ENCODE measurements at places on chromosomes 6 and 20.

- no peak for DNase-seq
These were observed 315.4 kb upstream of the SASH1 start for GRCh38 chr6:148027201-148027600.

DNA sequence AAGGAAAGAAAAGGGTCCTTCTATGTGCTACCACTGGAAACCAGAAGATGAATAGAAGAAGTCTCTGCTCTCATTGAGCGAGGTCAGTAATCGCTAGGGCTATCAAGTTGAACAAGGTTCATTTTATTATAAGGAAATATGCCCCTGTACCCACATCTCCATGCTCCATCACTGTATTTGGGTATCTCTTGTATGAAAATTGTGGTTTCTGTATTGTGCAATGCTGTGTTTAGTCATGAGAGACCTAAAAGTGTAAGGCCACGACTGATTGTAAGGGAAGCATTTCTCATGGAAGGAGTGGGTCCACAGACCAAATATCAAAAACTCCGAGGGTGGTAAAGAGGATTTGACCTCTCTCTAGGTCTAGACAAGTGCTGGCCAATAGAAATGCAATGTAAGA lies 3.6 kb upstream of the HS3ST5 start:
- DNase-seq = no peak

GRCh38 chr6:167574431-167575151 lies 249.7 kb downstream of the TTLL2 start:
- no peak for DNase-seq

DNA sequence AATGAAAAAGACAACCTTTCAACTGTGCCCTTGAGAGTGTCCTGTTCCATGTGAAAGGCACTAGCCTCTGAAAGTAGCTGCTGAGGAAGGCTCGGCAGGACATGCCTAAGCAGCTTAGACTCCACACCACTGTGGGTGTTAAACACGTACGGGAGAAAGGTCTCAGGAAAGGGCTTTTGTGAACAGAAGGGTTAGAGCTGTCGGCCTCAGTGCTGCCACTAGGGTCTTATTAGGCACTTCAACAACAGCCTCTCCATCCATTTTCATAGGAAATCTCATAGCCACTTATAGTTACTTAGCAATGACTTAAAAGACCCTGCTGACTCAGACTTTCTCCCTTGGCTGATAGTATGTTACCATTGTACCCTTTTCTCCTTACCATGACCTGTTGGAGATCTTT lies 662.8 kb downstream of the TBC1D32 start:
- no peak for DNase-seq

- DNase-seq = no peak
These were observed 286.6 kb downstream of the TENT5A start for GRCh38 chr6:81465859-81466258.

GRCh38 chr20:31866221-31866620 lies 4.1 kb downstream of the DUSP15 start:
- no peak for DNase-seq

- DNase-seq = no peak
These were observed 29.4 kb downstream of the SIM1 start for GRCh38 chr6:100435299-100435698.

DNA sequence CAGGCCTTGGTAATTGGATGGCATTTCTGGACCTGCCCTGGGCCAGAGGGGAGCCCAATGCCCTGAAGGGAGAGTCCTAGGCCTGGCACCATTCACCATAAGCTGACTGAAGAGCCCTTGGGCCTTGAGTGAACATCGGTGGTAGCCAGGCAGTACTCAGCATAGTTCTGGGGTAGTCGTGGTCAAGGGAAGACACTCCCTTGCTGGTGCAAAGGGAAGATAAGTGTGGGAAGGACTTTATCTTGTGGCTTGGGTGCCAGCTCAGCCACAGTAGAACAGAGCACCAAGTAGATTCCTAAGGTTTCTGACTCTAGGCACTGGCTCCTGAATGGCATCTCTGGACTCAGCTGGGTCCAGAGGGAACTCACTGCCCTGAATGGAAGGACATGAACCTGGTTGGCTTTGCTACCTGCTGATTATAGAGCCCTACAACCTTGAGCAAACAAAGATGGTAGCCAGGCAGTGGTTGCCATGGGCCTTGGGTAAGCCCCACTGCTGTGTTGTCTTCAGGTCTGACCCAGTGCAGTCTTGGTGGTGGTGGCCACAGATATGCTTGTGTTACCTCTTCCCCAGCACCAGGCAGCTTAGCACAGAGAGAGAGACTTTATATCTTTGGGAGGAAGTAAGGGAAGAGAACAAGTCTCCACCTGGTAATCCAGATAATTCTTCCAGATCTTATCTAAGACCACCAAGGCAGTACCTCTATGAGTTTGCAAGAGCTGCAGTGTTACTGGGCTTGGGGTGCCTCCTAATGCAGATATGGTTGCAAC lies 83.5 kb downstream of the PRDM13 start:
- no peak for DNase-seq

DNA sequence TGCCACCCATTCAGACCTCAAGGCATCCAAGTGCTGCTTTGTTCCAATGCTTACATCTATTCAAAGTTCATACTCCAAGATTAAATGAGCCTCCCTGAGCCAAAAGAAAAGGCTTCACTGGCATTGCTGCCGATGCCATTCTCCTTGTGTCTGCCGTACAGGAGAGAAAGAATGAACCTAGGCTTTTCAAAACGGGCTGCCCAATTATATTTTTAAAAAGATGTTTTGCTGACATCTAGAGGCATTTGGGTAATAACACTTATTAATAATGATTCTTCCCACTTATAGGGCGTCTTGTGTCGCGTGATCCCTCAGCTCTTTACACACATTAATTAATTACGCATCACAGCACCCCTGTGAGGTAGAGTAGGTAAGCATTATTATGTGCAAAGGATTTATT lies 545.6 kb downstream of the PKHD1 start:
- no peak for DNase-seq

DNA sequence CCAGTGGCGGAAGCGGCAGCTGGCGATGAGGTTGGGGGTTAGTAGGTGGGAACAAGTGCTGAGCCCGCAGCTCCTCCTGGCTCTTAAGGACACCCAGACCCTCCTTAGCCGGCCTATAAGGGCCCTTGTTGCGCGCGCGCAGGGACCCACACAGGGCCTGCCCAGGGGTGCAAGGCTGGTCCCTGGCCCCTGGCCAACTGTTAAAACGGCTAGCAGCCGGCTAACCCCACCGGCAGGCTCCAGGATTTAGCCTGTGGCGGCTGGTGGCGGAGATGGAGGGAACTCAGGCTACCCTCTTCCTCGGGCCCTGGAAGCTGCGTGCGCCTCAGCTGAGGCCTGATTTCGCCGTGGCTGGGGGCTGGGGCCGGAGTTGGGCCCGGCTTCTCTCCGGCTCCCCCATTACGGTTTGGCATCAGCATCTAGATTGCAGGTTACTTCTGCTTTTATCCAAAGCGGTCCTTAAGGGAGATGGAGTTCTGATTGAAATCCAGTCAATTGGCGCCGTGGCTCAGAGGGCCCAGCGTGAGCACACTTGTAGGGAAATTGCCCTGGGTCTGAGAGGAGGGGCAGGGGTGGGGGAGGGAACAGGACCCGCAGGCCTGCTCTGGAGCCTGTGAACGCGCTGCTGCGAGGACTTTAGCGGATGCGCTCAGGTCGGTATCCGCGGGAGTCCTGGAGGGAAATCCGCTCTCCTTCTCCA lies 36.9 kb upstream of the CCDC167 start:
- DNase-seq = no peak

DNA sequence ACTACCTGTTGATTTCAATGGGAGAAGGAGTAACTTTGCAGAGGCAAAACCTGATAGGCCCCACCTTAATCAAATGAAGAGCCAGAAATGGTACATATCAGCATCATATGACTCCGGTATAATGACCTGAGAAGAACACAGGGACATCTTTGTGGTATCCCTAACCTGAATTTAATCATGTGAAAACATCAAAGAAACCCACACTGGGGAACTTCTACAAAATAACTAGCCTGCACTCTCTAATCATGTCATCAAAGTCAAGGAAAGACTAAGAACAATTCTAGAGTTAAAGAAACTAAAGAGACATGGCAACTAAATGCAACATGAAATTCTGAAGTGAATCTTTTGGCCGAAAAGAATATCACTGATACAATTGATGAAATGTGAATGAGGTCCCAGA lies 34.9 kb downstream of the SLC17A4 start:
- DNase-seq = no peak

DNA sequence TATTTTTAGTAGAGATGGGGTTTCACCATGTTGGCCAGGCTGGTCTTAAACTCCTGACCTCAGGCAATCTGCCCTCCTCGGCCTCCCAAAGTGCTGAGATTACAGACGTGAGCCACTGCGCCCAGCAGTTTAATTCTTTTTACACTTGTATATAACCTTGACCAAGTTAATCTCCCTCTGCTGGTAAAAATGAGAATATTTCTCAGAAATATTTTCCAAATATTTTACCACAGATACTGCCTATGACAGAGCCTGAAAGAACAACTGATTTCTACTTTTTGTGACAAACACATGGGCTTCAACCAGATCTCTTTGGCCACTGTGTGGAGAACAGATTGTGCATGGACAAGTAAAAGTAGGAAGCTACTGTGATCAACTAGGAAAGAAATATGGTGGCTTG lies 21.2 kb upstream of the NHSL1 start:
- no peak for DNase-seq

GRCh38 chr20:44186674-44187053 lies 324 bp downstream of the JPH2 start:
- DNase-seq = peak; percentile 40

GRCh38 chr6:163945808-163946207 lies 531.3 kb downstream of the QKI start:
- no peak for DNase-seq

Data from transverse colon (tissue), 4 donors.